ENCODE measurements at places on chromosomes 4 and X.

- DNase-seq: no peak
Measured at GRCh38 chr4:31995943-31996901, 1276.1 kb downstream of the PCDH7 start.

GRCh38 chrX:139766545-139766983 lies 58.6 kb upstream of the MCF2 start:
- DNase-seq: no peak

- DNase-seq: no peak
Measured at GRCh38 chrX:153303276-153304262, 18.0 kb downstream of the PNMA6F start.

DNA sequence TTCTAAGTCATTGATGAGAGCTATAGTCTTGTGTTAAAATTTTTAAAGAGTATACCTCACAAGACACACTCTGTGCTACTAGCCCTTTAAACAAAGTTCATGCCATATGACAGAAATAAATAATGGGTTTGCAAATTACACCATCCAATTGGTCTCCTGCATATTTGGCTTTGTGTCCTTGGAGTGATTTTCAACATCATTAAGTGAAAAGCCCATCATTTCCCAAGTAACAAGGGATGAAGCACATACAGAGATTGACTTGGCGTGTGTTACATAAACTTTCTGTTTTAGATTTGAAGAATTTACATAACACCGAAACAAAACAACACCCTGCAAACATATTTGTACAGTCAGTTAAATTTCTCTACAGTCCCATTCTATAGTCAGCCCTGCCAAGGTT lies 216.9 kb upstream of the NEIL3 start:
- no peak for DNase-seq

- DNase-seq: no peak
Measured at GRCh38 chrX:154012336-154012991, 7.2 kb downstream of the IRAK1 start.

DNA sequence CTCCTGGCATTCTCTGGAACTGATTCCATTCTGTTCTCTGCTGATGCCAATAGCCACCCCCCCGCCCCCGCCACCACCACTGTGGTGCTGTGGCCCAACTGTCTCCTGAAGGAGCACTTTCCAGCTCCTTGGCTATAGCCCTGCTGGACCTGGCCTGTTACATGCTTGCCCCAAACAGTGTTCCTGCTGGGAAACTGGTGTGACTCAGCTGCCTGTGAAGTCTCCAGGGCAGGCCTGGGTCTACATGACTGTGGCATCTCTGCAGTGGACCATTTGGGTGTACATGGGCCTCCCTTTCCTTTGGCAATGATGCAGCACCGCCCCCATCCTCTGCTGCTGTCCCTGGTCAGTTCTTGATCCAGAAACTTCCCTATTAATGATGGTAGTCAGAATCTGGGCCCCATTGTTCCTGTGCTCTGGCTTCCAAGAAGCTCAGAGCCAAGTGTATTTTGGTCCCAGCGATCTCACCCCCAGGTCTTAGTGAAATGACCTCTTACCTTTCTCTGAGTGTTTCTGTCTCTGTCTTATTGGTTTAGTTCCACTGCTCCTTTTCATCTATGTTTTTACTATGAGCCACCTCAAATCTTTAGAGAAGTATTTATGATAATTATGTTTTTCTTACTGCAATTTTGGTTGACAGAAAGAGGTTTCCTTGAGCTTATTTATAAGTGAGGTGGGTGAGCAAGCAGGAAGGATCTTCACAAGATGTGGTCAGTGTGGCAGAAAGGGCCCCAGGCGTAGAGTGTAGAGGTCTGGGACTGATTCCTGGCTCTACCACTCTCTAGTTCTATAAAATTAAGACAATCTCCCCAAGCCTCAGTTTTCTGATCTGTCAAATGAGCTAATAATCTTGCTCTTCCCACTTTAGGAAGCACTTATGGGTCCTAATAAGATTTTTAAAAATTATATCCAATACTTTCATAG lies 210.7 kb upstream of the EOLA2 start:
- DNase-seq: no peak

DNA sequence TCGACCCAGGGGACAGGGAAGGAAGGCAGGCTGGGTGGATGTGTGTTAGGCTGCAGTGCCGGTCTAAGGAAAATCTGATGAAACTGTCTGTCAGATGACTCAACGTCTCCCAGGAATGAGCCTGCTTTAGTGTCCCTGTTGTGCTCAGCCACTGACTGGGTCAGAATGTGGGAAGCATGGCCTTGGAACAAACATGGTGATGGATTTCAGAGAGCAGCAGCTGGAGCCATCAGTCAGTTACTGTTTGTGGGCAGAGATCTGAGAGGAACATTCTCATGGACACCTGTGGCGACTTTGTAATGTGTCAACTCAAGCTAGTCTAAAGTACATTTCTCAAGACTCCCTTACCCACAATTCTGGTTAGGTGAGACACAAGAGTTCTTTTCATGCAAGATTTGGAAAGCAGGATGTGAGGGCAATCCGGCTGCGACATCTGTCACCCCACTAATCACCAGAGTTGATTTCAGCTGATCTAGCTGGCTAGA lies 63.2 kb downstream of the ANAPC10 start:
- DNase-seq: no peak

GRCh38 chr4:3263876-3264193 lies 14.9 kb downstream of the MSANTD1 start:
- no peak for DNase-seq

GRCh38 chr4:153205757-153206156 lies 1.5 kb downstream of the TRIM2 start:
- no peak for DNase-seq

DNA sequence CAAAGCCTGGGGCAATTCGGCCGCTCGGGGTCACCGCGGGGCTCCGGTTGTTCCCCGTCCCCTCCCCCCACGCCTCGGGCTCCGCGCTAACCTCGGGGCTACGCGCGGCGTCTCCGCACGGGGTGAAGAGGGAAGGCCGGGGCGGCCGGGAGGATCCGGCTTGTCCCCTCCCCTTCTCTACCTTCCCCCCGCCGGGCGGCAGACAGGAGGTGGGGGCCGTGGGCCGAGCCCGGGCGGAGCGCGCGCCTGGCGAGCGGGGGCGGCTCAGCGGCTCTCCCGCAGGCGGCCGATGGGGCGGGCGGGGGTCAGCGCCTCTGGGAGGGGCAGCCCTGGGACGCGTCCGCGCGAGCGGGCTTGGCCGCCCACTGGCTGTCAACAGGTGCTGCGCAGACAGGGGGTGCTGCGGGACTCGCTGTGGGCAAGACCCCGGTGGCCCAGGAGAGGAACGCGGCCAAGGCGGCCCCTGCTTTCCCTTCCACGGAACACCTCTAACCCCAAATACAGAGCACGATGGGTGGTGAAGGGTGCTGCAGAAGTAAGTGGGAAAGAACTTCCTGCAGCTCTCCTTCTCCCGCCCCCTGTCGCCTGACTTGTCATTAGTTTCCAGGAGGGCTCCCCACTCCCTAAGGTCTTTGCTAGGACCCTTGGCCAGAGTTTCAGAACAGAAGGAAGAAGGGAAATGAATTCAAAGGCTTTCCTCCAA lies at the start of gene PDGFC:
TSS of gene PDGFC (minus strand) at position 124 of the 703 bp plus-strand sequence. CDS start 896 bp downstream, outside the sequence.
- DNase-seq: no peak

DNA sequence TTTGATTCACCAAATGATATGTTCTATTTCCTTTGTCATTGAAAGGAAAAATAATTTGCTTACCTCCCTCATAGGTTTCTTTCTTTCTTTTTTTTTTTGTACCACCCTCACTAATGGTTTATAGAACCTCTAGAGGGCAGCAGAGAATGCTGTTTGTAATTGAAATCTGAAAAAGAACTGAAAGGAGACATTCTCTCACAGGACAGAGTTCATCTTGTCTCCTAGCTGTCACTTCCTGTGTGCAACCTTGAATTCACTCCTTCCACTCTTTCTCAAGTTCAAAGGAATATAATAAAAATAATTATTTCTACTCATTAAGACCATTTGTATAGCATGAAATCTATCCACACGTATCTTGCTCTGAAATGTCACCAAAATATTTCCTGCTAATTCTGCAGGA lies 51.0 kb downstream of the GUCY1B1 start:
- no peak for DNase-seq

- DNase-seq: no peak
Measured at GRCh38 chrX:153910446-153910845, 6.0 kb downstream of the AVPR2 start.

DNA sequence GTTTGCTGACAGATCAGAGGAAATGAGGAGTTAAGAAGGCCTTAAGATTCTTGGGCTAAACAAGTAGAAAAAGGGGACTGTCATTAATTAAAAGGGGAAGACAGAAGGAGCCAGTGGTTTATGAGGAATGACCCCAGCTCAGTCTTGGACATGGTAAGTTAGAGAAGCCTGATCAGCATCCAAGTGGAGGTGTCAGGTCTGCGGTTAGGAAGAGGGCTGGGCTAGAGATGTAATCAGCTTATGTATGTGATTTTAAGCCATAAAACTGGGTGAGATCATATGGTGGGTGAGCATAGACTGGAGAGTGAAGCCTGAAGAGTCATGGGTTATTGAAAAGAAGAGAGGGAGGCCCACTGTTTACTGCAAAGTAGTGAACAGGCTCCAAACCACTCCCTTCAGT lies 246.1 kb downstream of the NR3C2 start:
- DNase-seq: no peak

- no peak for DNase-seq
Measured at GRCh38 chrX:20641954-20642353, 375.2 kb upstream of the RPS6KA3 start.

- DNase-seq: no peak
Measured at GRCh38 chr4:29459926-29460325, 1260.2 kb upstream of the PCDH7 start.

- no peak for DNase-seq
Measured at GRCh38 chr4:74197080-74197479, 39.2 kb downstream of the MTHFD2L start.

- DNase-seq: no peak
Measured at GRCh38 chrX:143894938-143895337, 11.1 kb downstream of the UBE2NL start.

- no peak for DNase-seq
Measured at GRCh38 chr4:2434420-2434819, 15.7 kb downstream of the CFAP99 start.

- DNase-seq: peak; percentile 5
Measured at GRCh38 chrX:146054311-146054710, 236.7 kb downstream of the SLITRK2 start.

DNA sequence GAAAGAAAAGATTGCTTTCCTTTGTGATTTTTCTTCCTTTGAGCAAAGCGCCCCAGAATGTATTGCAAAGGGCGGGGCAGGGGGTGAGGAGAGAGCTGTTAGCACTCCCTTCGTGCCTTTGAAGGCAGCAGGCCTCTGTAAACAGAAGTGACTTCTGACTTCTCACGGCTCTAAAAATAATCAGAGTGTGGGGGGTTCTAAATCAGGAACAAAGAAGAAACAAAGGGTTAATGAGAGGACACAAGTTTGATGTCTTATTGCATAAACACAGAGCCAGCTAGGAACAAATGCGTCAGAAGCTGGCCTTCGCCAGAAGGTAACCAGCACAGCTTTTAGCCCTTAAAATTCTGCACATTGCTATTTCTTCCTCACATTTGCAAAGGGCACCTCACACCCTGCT lies 626.2 kb downstream of the MID1IP1 start:
- DNase-seq: no peak

DNA sequence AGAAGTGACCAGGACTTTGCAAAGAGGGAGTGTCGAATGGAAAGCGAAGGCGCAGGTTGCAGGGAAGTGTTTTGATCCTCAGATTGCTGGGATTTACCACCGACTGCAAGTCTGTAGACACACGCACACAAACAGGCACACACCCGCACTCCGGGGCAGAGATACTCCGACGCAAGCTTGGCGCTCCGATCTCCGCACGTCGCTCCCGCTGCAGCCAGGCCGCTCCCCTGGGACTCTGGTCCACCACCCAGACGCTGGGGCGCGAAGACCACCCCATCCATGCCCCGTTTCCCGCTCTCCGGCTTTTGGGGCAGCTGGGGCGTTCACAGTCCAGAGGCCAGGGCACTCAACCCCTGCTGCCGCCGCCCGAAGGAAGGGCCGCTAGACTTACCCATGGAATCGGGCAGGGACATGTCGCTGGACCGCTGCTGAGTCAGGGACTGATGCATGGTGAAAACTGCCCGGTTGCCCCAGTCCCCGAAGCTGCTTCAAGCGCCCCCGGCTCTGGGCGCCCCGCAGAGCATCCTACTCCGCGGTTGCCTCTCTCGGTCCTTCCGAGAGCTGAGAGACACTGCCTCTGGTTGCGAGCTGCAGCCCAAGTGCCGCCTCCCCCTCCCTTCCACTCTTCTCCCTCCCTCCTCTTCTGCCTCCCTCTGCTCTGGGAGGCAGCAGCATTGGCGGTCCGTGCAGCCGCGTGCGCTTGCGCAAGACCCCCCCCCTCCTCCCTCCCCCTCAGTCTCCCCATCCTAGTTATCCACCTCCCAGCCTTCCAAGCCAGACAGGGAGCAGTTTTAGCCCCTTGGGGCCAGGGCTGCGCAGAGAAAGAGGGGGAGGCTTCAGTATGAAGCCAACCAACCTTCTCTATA lies at the start of gene TMEM255A:
TSS of gene TMEM255A (minus strand) at position 601 of the 866 bp plus-strand sequence. CDS start at position 449, 152 bp downstream.
- no peak for DNase-seq

GRCh38 chr4:107970063-107970798 lies 19.5 kb upstream of the HADH start:
- no peak for DNase-seq

Data from cerebellar nuclear complex (tissue), 1 donor.